Left cardiac atrium (tissue), 4 donors: ENCODE measurements at places on chromosomes 3 and 15. TPM values are rescaled to one million over a fixed set of nuclear protein-coding genes. Genes with fewer than 3 reads are reported as not detected.

Gene PLCB2
- total RNA-seq, result 13.5 TPM

Gene RPL22L1
- total RNA-seq, result 43.2 TPM

Gene HYAL1
- total RNA-seq, result 26.6 TPM

- peak; percentile 51 for DNase-seq
These were observed 45.1 kb downstream of the APH1B start for GRCh38 chr15:63322541-63322940.

DNA sequence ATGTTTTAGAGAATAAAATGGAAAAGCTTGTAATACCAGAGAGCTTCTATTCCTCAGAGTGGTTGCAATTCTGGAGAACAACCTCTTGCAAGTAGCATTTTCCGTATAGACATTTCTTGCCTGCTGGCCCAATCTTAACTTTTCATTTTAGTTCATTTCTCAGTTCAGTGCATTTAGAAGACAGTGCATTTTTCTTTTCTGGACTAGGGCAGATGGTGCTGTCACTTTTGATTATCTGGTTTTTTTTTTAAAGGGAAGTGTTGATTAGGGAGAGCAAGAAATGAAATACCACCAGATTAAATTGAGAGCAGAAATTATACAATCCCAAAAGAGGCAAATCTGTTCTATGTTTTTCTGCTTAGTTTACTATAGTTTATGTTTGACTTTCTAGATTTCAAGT, 172.7 kb downstream of the GHSR start:
- no peak for DNase-seq

DNA sequence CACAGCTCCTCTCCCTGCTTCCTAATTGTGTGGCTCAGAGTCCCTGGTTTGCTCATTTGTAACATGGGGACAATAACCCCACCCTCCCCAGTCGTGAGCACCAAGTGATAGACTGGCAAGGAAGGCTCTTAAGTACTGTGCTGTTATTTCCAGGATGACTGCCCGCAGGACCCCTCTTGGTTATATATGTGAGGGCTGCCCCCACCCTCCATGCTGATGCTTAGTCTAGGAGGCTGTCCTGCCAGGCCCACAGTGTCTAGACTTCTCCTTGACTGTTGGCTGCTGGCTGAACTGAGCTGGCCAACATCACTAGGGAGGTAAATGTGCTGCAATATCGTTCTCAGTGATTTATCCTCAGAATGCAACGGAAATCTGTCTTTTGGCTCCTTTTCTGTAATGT, 45.1 kb downstream of the RAB11A start:
- no peak for DNase-seq

DNA sequence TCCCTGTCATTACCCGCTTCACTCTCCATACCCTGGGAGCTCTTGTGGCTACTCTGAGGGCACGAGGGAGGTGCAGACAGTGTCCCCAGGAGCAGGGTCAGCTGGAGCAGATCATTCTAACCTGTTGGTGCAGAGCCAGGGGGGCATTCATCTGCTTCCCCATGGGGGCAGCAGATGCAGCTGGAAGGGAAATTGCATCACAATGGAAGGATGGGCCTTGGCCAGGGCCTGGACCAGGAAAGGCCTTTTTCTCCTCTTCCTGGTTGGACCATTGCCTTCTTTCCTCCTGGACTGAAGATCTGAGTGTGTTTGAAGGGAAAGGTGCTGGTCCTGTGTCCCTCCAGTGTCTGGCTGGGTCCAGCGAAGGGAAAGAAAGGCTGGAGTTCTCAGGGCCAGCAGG, 55.7 kb downstream of the EPHB1 start:
- DNase-seq, result no peak

DNA sequence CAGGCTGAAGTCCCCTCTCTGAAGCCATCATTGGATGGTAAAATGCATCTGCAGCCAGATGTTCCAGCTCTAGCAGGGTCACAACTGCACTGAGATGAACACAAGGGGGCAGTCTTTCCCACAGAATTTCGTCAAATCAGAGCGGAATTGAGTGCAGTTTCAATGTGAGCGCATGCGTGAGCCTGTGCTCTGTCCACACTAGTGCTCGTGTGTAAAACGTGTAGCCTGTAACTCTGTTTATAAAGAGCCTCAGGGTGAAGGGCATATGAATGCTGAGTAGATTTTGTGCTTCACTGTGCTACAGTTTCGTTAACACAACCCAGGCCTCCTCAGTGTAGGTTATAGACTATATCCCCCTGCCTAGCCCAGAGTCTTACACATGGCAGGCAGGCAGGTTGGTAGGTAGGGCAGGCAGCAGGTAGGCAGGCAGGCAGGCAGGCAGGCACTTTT, 92.7 kb upstream of the GOLGA6L4 start:
- DNase-seq, result peak; percentile 68

DNA sequence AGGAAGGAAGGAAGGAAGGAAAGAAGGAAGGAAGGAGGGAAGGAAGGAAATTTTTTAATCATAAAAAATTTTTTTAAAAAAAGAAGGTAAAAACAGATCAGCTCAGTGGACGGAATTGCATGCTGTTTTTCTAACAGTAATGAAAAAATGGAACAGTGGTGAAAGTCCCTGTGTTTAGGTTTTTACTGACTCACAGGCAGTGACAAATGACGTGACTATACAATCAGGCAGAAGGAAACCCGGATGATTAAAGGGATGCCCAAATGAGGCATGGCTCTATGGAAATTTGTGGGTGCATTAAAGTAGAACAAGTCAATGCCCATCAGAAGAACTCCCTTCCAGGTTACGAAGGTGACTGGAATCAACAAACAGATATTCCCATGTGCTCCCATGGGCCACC, 135.0 kb downstream of the IMPG2 start:
- DNase-seq, result no peak

GRCh38 chr3:58625196-58625824, 41.3 kb downstream of the FAM3D start:
- DNase-seq, result no peak

- no peak for DNase-seq
These were observed 91.4 kb downstream of the SMAD3 start for GRCh38 chr15:67156834-67157233.

GRCh38 chr3:185210621-185211142, 43.2 kb downstream of the EHHADH start:
- no peak for DNase-seq

DNA sequence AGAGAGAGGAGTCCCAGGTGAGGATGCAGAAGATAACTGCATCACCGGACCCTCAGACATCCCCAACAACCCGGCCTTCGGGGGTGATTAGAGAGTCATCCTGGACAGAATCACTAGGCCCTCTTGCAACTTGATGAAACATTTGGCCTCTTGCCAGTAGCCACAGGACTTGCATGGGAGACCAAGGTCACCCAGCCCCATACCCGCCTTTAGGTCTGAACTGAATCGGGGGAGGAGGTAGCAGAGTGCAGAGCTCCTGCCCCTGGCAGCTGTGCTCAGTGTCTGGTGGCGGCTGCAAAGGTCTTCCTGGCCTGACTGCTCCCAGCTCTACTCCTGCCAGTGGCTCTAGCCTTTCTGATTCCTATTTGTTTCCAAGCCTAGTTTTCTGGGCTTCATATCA, 12.4 kb downstream of the PIF1 start:
- no peak for DNase-seq

- peak; percentile 43 for DNase-seq
These were observed 768 bp downstream of the UBXN7 start for GRCh38 chr3:196431181-196432136.

GRCh38 chr15:71790081-71790480, 20.3 kb upstream of the NR2E3 start:
- no peak for DNase-seq

- no peak for DNase-seq
These were observed 114.4 kb downstream of the DNAJB8 start for GRCh38 chr3:128352326-128352725.
